CD8-positive, alpha-beta memory T cell (primary cell): ENCODE measurements at places on chromosomes 3 and 15.

GRCh38 chr3:111787556-111788463 is 71.3 kb upstream of the PHLDB2 start:
- no peaks in the 10 kb centered on the region for H3K4me1 ChIP-seq
- no peak for DNase-seq

GRCh38 chr15:40293905-40294895 is 11.3 kb upstream of the ANKRD63 start:
- H3K4me3 ChIP-seq, result no peak overlapping the region
- DNase-seq, result no peak
- H3K27ac ChIP-seq, result no peak overlapping the region
- H3K36me3 ChIP-seq, result peaks cover 11% of the 10 kb centered on the region

DNA sequence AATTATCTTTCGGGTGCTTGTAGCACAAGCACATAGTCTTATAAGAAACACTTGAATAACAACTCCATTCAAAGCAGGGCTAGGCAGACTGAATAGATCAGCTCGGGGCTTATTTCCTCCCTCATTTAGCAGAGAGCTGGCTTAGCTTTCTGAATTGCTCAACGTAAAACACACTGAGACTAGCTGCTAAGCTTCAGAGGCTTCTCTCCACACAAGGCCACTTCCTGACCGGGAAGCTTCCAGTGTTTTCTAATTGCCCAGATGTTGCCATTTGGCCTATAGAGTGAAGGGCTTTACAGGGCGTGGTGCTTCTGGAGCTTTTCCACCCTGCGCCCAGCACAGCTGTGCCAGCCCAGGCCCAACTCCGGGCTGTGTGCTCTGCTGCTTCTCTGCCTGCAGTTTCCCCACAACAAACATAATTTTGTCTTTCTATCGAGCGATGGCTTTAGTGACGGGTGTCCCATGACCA is 16.6 kb downstream of the FAM240A start:
- no peak overlapping the region for H3K27ac ChIP-seq
- H3K4me3 ChIP-seq, result no peak overlapping the region
- H3K36me3 ChIP-seq, result no peaks in the 10 kb centered on the region
- peaks cover 16% of the 10 kb centered on the region for H3K4me1 ChIP-seq
- H3K27me3 ChIP-seq, result no peaks in the 10 kb centered on the region
- DNase-seq, result no peak

- H3K27ac ChIP-seq, result no peak overlapping the region
- H3K36me3 ChIP-seq, result no peaks in the 10 kb centered on the region
- no peaks in the 10 kb centered on the region for H3K4me1 ChIP-seq
- no peaks in the 10 kb centered on the region for H3K27me3 ChIP-seq
Measured at GRCh38 chr15:55869660-55870059, 123.8 kb downstream of the NEDD4 start.

GRCh38 chr3:106688464-106688863 is 688.8 kb upstream of the CCDC54 start:
- H3K27me3 ChIP-seq, result no peaks in the 10 kb centered on the region
- H3K4me3 ChIP-seq, result no peak overlapping the region

DNA sequence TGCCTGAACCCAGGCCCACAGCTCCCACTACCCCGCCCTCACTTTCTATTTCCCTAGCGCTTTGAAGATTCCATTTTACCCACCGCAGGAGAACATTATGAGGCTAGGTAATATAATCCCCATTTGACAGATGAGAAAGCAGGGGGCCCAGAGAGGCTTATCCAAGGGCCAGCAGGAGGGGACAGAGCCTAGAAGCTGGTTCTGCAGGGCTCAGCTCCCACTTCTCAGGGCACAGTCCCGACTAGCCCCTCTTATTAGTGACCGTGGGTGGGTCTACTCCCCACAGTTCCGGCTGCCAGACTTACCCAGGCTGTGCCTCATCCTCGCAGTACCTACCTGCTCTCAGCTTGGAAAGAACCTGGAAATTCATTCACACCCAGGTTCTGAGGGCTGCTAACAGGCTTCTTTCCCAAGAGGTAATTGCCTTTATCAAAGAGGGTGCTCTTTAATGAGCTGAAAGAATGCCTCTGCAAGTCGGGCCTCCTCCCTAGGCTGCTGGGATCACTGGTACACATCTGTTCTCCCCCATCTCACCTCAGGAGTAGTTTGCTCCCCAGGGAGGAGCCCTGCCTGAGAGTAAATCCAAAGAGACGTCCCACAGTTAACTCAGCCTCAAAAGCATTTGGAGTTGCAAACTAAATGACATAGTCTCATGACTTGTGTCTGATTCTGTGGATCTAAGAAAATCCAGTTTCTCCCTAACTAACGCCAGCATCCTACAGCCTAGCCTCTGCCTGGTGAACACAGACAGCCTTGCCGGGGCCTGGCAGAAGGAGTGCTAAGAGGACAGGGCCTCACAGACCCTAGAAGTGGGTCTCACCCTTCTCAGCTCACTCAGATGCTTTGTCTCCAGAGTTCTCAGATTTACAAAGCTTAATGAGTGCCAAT is 125.0 kb downstream of the CHSY1 start:
- peak overlapping the region; percentile 51 for H3K27ac ChIP-seq
- H3K4me3 ChIP-seq, result peak overlapping the region; percentile 27
- peak; percentile 35 for DNase-seq
- peaks cover 24% of the 10 kb centered on the region for H3K4me1 ChIP-seq
- H3K36me3 ChIP-seq, result no peaks in the 10 kb centered on the region
- no peaks in the 10 kb centered on the region for H3K27me3 ChIP-seq

DNA sequence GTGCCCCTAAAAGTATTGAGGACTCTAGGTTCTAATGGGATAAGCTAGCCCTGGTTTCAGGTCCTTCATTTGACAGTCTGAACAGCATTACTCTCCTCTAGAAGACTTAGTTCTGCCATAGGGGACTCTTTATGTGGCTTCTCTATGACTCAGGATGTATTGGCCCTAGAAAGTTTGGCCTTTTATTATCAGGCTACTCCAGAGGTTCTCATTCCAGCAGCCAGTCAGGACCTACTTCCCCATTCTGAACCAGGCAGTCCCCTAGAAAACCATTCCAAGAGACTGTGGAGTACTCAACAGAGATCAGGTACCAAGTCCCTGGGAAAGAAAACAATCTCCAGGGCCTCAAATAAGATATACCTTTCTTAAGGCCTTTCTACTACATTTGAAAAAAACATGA is 157.9 kb upstream of the TSPAN3 start:
- H3K4me1 ChIP-seq, result peaks cover 11% of the 10 kb centered on the region
- no peak overlapping the region for H3K27ac ChIP-seq
- no peaks in the 10 kb centered on the region for H3K36me3 ChIP-seq
- no peak overlapping the region for H3K4me3 ChIP-seq
- no peak for DNase-seq

- no peak overlapping the region for H3K27ac ChIP-seq
- H3K27me3 ChIP-seq, result no peaks in the 10 kb centered on the region
- DNase-seq, result peak; percentile 7
Measured at GRCh38 chr3:115659253-115660220, 36.2 kb downstream of the GAP43 start.

- no peak overlapping the region for H3K27ac ChIP-seq
- H3K36me3 ChIP-seq, result peaks cover 16% of the 10 kb centered on the region
- H3K4me3 ChIP-seq, result no peak overlapping the region
- no peaks in the 10 kb centered on the region for H3K27me3 ChIP-seq
Measured at GRCh38 chr15:90617668-90618097, 88.0 kb downstream of the CRTC3 start.

DNA sequence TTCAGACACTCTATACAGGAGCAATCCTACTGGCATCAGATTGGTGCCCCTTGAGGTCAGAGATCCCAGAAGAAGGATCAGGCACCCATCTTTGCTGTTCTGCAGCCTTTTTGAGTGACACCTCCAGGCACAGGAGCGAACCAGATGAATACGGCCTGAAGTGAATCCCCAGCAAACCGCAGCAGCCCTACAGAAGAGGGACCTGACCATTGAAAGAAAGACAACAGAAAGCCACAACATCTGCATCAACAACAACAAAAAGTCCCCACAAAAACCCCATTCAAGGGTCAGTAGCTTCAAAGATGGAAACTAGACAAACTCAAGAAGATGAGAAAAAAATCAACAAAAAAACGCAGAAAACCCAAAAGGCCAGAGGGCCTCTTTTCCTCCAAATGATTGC is 130.4 kb downstream of the PPM1L start:
- no peak for DNase-seq
- no peaks in the 10 kb centered on the region for H3K4me1 ChIP-seq
- no peak overlapping the region for H3K4me3 ChIP-seq
- H3K27me3 ChIP-seq, result no peaks in the 10 kb centered on the region
